GM19239 (cell line): ENCODE measurements at places on chromosomes 13 and 19.

DNA sequence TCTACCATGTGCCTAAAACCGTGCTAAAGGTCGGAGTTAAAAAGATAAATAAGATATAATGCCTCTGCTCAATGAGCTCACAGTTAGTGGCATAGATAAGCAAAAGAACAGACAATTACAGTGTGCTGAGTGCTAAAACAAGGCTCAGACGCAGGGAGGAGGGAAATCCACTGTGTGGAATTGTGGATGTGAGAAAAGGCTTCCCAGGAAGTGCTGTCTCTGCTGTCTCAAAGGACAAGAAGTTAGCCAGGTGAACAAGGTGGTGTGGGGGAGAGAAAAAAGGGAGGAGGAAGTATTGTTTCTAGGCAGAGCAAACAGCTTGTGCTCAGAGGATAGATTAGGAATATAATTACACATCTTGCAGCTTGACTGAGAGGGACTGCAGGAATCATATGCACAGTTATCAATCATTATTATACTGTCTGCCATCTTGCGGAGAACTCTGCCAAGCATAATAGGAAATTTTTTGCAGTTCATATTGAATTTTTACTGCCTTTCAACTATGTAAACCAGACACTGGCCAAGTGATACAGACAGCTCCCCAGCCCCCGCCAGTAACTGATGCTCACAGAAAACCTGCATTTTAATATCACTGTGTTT lies 9.3 kb downstream of the C13orf42 start:
- DNase-seq, result no peak

GRCh38 chr13:36520111-36520510 lies 87.8 kb downstream of the CCNA1 start:
- no peak for DNase-seq

DNA sequence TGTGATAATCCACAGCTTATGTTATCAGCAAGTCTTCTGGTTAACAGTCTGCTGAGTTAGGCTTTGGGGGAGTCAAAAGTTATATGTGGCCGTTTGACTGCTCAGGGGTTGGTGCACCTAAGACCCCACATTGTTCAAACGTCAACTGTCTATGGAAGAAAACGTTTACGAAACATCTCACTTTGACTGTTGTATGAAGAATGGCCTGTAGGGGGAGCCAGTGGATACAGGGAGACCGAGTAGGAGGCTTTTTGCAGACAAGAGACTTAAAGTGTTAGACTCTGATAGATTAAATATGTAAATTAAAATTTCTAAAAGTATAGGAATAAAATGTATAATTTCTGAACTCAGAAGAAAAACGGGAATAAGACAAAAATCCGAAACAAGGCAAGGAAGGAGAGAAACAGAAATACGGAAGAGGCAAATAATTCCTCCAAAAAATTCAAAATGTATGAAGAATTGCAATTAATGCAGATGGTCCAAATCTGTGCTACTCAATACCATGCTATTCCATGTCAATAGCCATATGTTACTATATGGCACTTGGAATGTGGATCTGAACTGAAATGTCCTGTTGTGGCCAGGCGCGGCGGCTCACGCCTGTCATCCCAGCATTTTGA lies 37.8 kb downstream of the TNFSF14 start:
- DNase-seq, result no peak

DNA sequence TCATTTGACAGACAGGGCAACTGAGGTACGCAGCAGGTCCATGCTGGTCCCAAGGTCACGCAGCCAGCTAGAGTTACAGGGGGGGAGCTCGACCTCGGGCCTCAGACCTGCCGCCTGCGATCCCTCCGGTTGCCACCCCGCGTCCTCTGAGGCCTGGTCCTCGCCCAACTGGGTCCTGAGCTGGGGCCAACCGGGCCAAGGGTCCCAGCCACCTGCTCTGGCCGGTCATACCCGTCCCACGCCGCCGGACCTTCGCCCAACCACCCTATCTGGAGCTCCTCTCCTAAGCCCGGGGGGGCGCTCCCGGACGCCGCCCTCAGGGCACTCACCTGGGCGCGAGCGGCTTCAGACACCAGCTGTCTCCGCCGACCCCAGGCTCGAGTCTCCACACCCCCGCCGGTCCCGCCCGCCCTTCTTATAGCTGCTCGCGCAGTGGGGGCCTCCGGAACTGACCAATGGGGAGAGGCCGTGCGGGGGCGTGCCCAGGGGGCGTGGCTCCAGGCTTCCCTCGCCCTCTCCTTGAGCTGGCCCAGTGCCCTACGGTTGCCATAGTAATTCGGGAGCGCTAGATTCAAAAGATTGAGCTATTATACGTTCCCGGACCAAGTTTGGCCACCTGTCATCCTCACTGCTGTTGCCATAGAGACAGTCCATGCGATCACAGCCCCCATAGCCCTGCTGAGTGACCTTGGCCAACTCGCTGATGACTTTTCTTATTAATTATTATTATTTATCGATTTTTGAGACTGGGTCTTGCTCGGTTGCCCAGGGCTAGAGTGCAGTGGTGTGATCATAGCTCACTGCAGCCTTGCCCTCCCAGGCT lies at the start of gene PLIN5:
Gene PLIN5 (minus strand): TSS at position 389 of the 823 bp plus-strand sequence. CDS start 1,150 bp downstream, outside the sequence.
- peak; percentile 40 for DNase-seq

- no peak for DNase-seq
Measured at GRCh38 chr13:27772651-27773425, 19.4 kb upstream of the GSX1 start.

GRCh38 chr19:38676023-38676877 lies 28.8 kb downstream of the ACTN4 start:
- no peak for DNase-seq

GRCh38 chr13:110125157-110125556 lies 181.8 kb downstream of the COL4A1 start:
- DNase-seq, result no peak

GRCh38 chr19:1220976-1221903 lies 15.7 kb downstream of the STK11 start:
- DNase-seq, result no peak

DNA sequence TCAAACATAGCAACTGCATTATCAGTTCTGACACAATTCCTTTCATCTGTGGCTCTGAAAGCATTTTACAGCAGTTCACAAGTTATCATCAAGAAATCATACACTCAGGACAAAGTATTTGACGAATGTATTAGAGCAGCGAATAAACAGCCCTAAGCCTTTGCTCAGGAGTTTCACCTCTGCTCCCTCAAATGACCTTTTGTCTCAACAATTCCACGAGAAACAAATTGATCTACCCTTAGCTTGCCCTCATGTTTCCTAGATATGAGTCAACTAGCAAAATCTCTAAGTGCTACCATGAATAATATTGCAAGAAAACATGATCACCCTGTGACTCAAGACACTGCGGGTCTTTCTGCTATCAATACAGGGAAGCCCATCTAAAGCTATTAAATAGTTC lies 396.1 kb downstream of the EFNB2 start:
- no peak for DNase-seq

DNA sequence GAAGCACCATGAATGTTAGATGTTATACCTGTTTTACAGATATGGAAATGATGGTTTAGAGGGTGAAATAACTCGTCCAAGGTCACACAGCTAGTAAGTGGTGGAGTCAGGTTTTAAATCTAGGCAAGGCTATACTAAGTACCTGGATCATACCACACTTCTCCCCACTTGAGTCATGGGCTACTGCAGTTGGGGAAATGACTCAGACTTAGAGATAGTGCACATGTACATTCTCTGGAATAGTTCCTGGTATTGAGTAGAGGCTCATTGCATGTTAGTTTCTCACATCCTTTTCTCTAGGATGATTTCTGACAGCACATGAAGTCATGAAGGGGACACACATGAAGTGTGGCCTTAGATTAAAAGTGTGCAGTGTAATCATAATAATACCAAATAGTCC lies 76.2 kb upstream of the TNFSF11 start:
- no peak for DNase-seq

DNA sequence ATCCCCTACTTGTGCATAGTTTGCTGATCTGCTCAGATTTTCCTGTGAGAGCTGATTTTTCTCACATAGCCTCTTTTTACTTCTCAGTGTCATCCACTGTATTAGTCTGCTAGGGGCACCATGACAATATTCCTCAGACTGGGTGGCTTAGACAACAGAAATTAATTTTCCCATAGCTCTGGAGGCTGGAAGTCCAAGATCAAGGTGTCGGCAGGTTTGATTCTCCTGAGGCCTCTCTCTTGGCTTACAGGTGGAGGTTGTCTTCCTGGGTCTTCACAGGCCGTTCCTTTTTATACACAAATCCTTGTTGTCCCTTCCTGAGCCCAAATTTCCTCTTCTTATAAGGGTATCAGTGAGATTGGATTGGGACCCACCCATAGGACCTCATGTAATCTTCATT lies 9.2 kb downstream of the LRCH1 start:
- no peak for DNase-seq

DNA sequence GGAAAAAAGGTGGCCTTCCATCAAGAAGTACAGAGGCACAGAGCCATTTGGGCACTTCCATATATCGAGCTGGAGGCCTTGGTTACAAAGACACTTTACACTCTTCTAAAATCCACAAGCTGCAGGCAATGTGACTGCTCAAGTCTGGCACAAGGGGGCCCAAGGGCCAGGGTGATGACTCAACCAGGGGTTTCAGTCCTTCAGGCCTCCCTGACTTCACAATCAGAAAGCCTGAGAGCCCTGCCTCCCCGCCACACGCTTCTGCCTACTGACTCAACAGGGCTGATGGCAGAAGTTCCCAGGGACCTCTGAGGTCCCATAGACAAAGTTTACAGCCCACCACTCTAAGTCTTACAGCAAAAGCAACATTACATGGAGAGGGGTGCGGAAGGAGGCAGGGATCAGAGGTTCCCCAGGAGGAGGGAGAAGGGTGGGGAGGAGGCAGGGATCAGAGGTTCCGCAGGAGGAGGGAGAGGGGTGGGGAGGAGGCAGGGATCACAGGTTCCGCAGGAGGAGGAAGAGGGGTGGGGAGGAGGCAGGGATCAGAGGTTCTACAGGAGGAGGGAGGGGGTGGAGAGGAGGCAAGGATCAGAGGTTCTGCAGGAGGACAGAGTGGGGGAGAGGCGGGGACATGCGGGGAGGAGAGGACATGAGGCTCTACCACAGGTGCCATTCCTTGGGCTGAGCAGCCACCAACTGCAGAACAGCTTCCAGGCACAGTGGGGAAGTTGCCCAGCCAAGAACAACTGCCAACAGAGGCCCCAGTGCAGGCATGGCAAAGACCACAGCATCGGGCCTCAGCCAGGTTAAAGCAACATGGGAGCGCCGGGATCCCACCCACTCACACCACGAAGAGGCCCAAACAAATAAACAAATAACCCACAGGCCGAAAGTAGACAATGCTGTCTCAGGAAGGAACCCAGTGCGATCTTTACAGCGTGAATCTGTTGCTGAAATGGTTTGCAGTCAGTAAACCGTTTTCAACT lies 52.0 kb downstream of the SLC7A1 start:
- DNase-seq, result peak; percentile 60

DNA sequence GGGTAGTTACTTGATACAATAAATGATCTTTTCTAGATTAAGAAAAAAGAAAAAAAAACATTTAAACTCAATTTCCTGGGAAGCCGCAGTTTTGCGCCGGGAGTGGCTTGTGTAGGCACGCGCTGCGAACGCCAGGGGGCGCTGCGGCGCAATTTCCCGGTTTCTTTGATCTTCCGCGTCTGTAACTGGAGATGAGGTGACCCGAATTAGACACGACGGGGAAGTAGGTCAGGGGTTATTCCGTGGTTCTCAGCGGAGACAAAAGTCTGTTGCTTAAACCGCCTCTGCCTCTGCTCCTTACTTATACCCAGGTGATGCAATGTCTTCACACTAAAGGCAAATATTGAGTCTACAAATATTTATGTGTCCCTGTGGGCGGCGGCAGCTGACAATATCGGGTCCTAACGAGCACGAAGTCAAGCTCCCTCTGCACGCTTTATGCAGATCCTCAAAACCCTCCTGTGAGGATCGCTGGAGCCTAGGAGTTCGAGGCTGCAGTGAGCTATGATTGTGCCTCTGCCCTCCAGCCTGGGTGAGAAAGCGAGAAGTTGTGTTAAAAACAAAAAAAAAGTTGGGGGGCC lies 15.2 kb downstream of the STXBP2 start:
- DNase-seq, result peak; percentile 89

DNA sequence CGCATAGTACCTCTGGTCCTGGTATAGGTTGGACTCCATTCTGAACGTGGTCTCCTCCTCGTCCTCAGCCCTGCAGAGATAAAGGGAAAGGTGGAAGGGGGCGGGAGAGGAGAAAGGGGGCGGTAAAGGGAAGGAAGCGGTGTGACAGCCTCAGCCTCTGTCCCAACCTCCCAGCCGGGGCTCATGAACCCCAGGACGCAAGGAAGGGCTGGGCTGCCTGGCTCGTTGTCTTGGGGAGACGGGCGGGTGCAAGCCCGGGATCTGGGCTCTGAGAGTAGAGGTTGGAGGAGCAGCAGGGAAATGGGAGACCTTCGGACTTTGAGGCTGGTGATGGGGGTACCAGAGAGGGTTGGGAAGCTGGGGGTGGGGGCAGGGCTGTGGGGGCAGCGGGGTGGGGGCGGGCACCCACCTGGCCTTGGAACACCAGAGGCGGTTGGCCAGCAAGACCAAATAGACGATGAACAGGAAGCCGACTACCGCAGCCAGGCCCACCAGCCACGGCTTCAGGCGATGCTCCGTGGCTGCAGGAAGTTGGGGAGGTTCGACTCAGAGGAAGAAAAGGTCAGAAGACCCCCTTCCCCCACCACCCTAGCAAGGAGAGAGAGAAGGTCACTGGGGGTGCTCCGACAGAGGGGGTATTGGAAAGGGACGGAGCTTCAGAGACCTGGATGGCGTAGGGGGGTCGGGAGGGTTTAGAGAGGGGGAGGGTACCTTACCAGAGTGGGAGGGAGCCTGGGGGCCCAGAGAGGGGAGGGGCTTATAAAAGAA lies 1.7 kb downstream of the SMIM24 start:
- no peak for DNase-seq

DNA sequence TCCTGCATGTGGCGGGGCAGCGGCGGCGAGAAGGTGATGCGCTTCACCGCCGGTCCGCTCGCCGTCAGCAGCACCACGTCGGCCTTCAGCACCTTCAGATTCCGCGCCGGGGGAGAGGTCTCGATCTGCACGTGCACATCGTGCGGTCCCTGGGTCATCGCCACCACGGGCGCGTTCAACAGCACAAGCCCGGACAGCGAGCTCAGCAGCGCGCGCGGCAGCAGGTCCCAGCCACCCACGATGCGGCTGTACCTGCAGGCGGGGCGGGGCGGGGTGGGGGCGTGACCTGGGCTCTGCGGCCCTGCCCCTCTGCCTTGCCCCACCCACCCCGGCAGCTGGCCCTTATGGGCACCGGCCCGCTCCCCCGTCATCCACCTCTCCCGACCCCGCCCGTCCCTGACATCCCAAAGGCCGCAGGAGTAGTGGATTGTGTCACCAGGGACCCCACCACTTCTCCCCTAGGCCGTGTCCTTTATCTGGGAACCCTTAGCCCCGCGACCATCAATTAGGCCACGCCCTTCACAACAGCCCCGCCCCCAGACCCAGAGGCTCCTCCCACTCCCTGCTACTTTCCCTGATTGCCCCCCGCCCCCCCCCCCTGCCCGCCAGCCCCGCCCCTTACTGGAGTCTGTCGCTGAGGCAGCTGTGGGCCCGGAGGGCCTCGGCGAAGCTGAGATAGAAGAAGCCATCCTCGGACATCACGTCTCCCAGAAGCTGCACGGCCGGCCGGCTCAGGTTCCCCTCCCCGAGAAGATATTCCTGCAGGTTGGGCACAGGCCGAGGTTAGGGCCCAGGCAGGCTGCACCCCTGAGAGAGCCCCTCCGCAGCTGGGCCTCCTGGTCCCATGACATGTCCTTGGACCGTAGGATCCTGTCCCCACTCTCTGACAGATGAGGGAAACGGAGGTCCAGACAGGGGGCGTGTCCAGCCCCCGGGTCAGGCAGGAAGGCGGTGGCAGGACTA lies 6.1 kb downstream of the IL4I1 start:
- peak; percentile 79 for DNase-seq
